ENCODE measurements at places on chromosomes 11 and 22.

- no peak for DNase-seq
Measured at GRCh38 chr11:96001037-96001436, 77.1 kb upstream of the MTMR2 start.

GRCh38 chr22:49935561-49935960 lies 17.1 kb downstream of the CRELD2 start:
- no peak for DNase-seq

GRCh38 chr11:73359341-73359740 lies 16.9 kb upstream of the RELT start:
- DNase-seq = no peak

- peak; percentile 55 for DNase-seq
Measured at GRCh38 chr11:130070109-130070845, 583 bp downstream of the APLP2 start.

- no peak for DNase-seq
Measured at GRCh38 chr11:119895981-119896380, 167.0 kb upstream of the NECTIN1 start.
